Karpas-422 (cell line): ENCODE measurements at places on chromosomes 5 and 9. TPM values are rescaled to one million over a fixed set of nuclear protein-coding genes. Genes with fewer than 3 reads are reported as not detected.

Gene CCNI2
- total RNA-seq = 0.15 TPM in 1 of 2 replicates, not detected in the other

Gene SPAG8
- 0.07 and 0.90 TPM in 2 replicates for total RNA-seq

Gene DAB2IP
- 0.18 and 1.3 TPM in 2 replicates for total RNA-seq

Gene DDX4
- total RNA-seq = not detected in 2 replicates

Gene CATSPER3
- total RNA-seq = not detected in 2 replicates

Gene IQGAP2
- total RNA-seq = not detected in 2 replicates

Gene GALT
- 45.4 and 66.2 TPM in 2 replicates for total RNA-seq

Gene AGXT2
- total RNA-seq = not detected in 2 replicates
